ENCODE measurements at places on chromosomes 7 and 10.

GRCh38 chr7:41709621-41710020 is 6.7 kb upstream of the INHBA start:
- no peak for DNase-seq

GRCh38 chr10:98055841-98056516 is 25.6 kb upstream of the CRTAC1 start:
- no peak for DNase-seq

DNA sequence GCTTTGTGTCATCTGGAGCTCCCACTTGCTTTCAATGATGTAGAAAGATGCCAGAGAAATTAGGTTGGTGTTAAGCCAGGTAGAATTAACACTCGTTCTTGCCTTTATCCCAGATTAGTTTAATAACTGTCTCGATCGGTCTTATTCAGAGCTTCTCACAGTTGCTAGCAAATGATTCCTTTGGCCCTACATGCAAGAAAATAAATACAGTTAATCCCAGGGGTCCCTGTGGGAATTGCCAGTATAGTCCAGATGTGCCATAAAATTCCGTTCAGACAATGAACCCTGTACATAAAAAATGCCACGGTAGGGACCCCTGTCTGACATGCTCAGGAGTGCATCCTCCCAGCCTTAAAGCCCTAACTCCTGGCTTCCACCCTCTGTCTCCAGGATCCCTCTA is 207.5 kb downstream of the ARHGAP12 start:
- no peak for DNase-seq

- peak; percentile 69 for DNase-seq
Observed at GRCh38 chr7:106717955-106718871, 57.3 kb upstream of the CCDC71L start.

- no peak for DNase-seq
Observed at GRCh38 chr7:130322615-130323014, 22.0 kb upstream of the CPA5 start.

GRCh38 chr7:45174966-45175765 is 17.6 kb downstream of the RAMP3 start:
- peak; percentile 20 for DNase-seq

- DNase-seq = peak; percentile 57
Observed at GRCh38 chr7:99928994-99929729, at the start of gene GJC3. Gene GJC3, minus strand, starts transcription at chr7:99929620. Its CDS starts 0 bp downstream, at chr7:99929620.

DNA sequence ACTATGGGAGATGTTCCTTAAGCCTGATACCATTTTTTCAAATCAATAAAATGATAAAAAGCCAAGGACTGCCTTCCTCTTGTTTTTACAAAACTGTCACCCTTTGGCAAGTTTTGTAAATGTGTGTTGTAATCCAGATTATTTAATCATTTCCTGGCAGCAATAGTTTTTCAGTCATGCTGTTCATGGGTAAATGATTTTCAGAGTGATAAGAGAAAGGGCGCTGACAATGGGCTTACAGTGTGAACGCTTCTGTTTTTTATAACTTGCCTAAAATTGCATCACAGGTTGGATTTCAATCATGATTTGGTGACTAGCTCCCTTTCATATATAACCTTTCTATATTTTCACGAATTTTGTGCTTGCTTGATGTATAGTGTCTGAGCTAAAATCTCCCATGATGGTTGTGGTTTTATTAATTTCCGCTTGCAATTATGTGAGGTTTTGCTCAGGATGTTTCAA is 19.0 kb upstream of the DMBT1 start:
- no peak for DNase-seq

GRCh38 chr10:62450912-62451610 is 76.9 kb downstream of the ZNF365 start:
- no peak for DNase-seq

DNA sequence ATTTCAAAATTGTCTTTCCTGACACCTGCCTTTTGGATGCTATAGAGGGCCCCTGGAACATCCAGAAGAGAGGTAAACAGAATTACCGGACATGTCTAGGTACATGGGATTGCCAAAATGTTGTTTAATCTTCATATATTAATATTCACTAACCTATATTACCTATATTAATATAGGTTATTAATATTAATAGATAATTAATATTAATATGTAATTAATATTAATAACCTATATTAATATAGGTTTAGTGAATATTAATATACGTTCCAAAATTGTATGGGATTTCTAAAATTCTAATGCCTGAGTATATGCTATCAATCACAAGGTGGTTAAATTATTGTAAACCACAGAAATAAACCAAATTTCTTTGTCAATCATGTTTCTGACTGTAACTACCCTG is 17.4 kb downstream of the TOMM7 start:
- no peak for DNase-seq

- DNase-seq = no peak
Observed at GRCh38 chr10:59631237-59631636, 78.4 kb downstream of the SLC16A9 start.

DNA sequence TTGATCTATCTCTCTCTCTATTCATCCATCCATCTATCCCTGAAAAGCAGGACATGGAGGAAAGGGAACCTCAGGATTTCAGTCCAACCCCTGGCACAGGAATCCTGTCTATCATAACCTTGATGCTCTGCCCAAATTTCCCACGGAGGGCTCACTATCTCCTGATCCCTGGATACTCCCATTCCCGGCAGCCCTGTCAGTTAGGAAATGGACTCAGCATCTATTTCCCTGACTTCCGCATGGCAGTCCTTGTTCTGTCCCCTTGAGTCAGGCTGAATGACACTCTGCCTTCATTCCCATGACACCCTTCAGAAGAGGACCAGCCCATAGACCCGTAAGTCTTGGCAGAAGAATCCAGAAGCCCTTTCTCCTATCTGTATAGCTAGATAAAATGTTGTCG is 77.7 kb downstream of the VWA2 start:
- no peak for DNase-seq

DNA sequence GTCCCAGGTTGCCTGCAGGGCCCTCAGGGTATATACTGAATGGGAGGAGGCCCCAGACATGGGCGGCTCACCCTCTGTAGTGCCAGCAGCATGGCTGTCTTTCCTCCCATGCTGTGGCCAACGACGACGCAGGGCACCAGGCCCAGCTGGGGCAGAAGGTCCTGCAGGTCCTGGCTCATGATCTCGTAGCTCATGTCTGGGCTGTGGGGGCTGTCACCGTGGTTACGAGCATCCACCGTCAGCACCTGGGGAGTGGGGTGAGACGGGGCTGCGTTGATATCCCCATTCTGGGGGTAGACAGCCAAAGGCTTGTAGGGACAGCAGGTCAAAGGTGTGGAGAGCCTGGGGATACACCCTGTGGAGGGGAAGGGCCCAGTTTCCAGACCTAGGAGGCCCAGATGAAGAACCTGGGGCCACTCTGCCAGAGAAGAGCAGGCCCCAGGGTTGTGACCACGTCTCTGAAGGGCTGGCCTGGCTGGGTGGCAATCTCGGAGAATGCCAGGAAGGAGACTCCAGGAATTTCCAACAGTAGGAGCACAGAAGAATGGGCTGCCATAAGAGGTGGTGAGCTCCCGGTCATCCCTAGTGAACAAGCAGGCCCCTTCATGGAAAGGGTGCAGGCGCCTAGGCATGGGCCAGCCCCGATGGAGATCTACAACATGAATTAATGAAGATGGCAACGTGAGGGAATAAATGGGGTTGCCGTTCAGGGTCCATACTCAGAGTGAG is 947 bp downstream of the ABHD11 start:
- no peak for DNase-seq

DNA sequence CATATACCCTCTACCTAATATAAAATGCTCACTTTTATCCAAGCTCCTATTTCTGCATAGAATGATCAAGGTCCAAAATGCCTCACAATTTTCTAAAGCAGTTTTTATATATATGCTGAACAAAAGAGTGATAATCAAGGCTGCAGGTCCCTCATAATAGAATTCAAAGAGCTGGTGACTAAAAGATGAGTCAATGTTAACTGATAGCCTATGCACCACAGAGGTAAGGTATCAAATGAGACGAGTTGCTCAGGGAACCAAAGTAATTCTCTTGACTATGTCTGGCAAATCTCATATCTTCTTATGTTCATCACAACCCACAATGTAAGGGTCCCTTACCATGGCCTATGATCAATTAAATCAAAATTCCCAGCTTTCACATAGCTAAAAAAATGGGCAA is 15.2 kb downstream of the PDZD8 start:
- no peak for DNase-seq

GRCh38 chr10:131618587-131619267 is 282.1 kb upstream of the PPP2R2D start:
- no peak for DNase-seq
